ENCODE measurements at places on chromosomes 16 and 17.
A peak's percentile ranks its signal among the peaks of the same experiment; 100 is the strongest.

DNA sequence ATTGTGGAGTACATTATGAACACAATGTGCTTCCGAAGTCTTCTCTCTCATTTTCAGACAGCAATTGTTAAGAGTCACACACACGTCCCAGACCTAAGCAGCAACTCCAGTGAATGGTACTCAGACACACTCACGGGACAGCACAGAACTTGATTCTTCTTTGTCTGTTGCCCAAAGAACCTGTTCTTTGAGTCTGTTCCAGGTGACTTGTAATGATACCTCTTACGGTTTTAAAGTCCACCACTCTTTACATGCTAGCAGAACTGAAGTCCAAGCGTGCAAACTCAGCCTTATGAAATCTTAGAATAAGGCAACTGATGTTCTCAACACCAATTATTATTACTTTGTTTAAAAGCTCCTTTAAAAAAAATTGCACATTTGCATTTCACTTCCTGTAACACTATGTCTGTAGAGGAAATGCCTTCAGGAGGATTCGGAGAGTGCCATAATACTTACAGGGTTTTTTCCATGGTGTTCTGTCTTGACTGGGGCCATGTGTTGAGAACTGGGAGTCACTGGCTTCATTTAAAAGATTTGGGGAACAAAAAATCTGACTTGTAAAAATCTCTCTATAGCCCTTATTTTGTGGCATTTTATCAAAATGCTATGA is 48.1 kb downstream of the MARF1 start:
- H3K27ac ChIP-seq = peak overlapping the region; percentile 91
- H3K27me3 ChIP-seq = no peaks in the 10 kb centered on the region
- peak overlapping the region; percentile 9 for H3K4me3 ChIP-seq
- peaks cover 23% of the 10 kb centered on the region for H3K36me3 ChIP-seq
- H3K4me1 ChIP-seq = peaks cover 53% of the 10 kb centered on the region

- no peak overlapping the region for H3K27ac ChIP-seq
- H3K4me1 ChIP-seq = no peaks in the 10 kb centered on the region
- no peaks in the 10 kb centered on the region for H3K27me3 ChIP-seq
- H3K4me3 ChIP-seq = no peak overlapping the region
- H3K36me3 ChIP-seq = no peaks in the 10 kb centered on the region
- DNase-seq = no peak
Measured at GRCh38 chr16:51592535-51593300, 441.6 kb upstream of the SALL1 start.

DNA sequence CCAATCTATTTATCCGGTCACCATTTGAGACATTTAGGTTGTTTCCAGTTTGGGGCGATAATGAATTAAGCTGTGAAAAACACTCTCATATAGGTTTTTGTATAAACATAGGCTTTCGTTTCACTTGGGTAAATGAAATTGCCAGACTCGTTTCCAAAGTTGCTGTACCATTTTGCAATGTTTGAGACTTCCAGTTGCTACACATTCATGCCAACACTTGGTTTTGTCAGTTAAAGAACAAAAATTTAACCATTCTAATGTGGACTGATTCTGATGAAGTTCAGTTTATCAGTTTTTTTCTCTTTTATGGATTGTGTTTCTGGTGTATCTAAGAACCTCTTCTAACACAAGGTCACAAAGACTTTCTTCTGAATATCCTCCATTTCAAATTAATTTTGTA is 52.4 kb downstream of the YPEL2 start:
- no peak for DNase-seq
- H3K27ac ChIP-seq = no peak overlapping the region
- no peak overlapping the region for H3K4me3 ChIP-seq
- H3K36me3 ChIP-seq = no peaks in the 10 kb centered on the region
- H3K27me3 ChIP-seq = no peaks in the 10 kb centered on the region

- H3K27ac ChIP-seq = no peak overlapping the region
- no peak for DNase-seq
- H3K4me3 ChIP-seq = no peak overlapping the region
Measured at GRCh38 chr16:952321-952720, 18.5 kb downstream of the LMF1 start.

GRCh38 chr17:37643869-37644268 is 623 bp upstream of the DDX52 start:
- H3K27me3 ChIP-seq = peaks cover 41% of the 10 kb centered on the region
- peak overlapping the region; percentile 98 for H3K4me3 ChIP-seq
- peak overlapping the region; percentile 92 for H3K27ac ChIP-seq
- DNase-seq = no peak
- peaks cover 38% of the 10 kb centered on the region for H3K4me1 ChIP-seq

DNA sequence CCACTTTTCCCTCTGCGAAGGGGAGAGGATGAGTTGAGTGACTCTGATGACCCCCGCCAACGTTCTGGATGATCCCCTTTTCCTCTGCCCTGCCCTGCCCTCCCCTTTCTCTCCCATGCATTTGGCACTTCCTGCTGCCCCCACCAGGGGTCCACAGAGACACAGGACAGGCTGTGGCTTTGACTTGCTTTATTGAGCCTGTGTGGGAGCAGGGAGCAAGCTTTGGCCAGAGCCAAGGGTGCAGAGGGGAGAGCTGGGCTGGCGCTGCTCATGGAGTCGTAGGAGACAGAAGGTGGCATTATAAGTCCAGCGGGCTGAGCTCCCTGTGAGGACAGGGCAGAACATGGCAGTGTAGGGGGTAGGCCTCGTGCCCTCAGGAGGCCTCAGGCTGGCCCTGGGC is 1.6 kb downstream of the PPY start:
- no peak overlapping the region for H3K27ac ChIP-seq
- H3K27me3 ChIP-seq = peaks cover 13% of the 10 kb centered on the region
- no peaks in the 10 kb centered on the region for H3K36me3 ChIP-seq
- H3K4me1 ChIP-seq = no peaks in the 10 kb centered on the region
- no peak overlapping the region for H3K4me3 ChIP-seq

DNA sequence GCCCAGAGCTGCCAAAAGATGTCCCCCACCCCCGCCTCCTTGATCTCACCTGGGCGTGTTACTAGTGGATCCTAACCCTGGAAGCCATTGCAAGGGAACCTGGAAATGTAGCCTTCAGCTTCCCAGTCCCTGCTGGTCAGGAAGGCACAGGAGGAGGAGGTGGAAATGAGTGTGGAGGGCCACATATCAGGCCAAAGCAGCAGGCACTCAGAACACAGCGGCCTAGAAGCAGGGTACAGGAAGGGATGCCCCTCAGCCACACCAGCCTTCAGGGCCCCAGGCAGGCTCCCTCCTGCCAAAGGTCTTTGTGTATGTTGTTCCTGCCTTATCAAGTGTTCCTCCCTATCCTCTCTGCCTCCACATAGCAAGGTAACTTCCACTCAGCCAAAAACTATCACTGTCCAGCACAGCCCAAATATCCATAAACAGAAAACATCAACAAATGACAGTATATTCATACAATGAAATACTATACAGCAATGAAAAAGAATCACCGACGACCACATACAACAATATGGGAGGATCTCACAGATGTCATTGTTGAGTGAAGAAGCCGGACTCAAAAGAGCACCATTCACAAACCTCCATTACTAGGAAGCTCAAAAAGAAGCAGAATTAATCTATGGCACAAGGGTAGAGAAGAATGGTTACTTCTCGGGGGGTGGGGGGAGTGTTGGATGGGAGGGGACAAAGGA is 28.2 kb upstream of the TNFRSF13B start:
- H3K27me3 ChIP-seq = no peaks in the 10 kb centered on the region
- H3K27ac ChIP-seq = no peak overlapping the region
- no peaks in the 10 kb centered on the region for H3K4me1 ChIP-seq
- DNase-seq = no peak
- no peak overlapping the region for H3K4me3 ChIP-seq

DNA sequence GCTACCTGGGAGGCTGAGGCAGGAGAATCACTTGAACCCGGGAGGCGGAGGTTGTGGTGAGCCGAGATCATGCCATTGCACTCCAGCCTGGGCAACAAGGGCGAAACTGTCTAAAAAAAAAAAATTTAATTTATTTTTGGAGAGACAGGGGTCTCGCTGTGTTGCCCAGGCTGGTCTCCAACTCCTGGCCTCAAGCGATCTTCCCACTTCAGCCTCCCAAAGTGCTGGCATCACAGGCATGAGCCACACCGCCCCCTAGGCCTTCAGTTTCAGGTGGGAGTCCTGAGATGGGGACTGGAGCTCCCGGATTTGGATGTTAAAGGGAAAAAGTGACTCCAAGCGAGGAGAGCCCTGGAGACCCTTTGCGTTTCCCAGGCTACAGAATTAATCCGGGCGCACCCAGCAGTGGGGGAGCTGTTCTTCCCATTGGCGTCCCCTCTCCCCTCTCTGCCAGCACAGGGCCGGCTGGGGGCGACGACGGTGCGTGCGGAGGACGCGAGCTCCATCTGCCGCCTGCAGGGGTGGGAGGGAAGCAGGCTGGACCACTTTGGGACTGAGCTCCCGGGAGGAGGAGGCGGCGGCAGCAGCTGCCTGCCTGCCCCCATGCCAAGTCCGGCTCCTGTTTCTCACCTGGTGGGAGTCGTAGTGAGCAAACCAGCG is 49.3 kb upstream of the USP7 start:
- H3K36me3 ChIP-seq = peaks cover 7% of the 10 kb centered on the region
- DNase-seq = no peak
- no peak overlapping the region for H3K27ac ChIP-seq
- H3K4me3 ChIP-seq = no peak overlapping the region
- peaks cover 3% of the 10 kb centered on the region for H3K4me1 ChIP-seq

GRCh38 chr16:27222249-27223225 is 19.2 kb downstream of the KDM8 start:
- no peak overlapping the region for H3K27ac ChIP-seq
- no peak for DNase-seq
- H3K4me3 ChIP-seq = no peak overlapping the region

GRCh38 chr17:28125526-28126378 is 83.3 kb downstream of the NLK start:
- no peak overlapping the region for H3K27ac ChIP-seq
- no peaks in the 10 kb centered on the region for H3K27me3 ChIP-seq
- no peaks in the 10 kb centered on the region for H3K36me3 ChIP-seq
- H3K4me1 ChIP-seq = no peaks in the 10 kb centered on the region

- H3K4me3 ChIP-seq = no peak overlapping the region
- H3K27me3 ChIP-seq = peaks cover 13% of the 10 kb centered on the region
- H3K4me1 ChIP-seq = no peaks in the 10 kb centered on the region
- H3K27ac ChIP-seq = no peak overlapping the region
- no peak for DNase-seq
Measured at GRCh38 chr16:21060027-21060510, 90.6 kb downstream of the DNAH3 start.

- H3K27me3 ChIP-seq = no peaks in the 10 kb centered on the region
- H3K4me1 ChIP-seq = peaks cover 13% of the 10 kb centered on the region
- no peak overlapping the region for H3K27ac ChIP-seq
- no peaks in the 10 kb centered on the region for H3K36me3 ChIP-seq
Measured at GRCh38 chr16:66895689-66895979, 15.3 kb downstream of the PDP2 start.

DNA sequence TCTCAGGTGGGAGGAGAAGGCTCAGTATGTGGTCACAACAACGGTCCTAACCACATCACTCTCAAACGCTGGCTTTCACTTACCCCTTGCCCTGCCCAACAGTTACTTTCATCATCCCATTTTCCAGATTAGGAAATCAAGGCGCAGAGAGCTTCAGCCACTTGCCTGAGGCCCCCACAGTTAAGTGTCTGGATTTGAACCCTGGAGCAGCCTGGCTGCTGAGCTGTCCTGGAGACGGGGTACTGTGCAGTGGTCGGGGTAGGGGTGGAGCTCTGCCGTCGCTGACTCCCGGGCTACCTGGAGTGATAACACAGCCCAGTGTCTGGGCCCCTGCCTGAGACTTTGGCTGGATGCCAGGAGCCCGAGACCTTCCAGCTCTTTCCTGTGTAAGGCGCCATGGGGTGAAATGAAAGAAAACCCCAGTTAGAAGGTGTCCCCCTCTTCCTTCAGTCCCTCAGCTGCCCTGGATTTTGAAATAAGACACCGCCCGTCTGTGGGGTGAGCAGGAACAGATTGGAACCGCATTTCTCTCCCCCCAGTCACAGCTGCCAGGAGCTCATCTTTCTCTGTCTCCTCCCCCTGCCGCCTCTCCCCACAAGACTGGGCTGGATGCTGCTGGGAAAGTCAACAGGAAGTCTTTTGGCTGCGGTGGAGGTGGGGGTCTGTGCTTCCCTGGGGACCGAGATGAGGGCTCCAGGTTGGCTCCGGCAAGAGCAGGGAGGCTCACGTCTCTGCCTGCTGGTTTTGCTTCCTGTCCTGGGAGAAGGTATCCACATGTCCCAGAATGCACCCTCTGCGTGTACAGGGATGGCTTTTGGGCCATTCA is 280.2 kb downstream of the SEC14L1 start:
- peak overlapping the region; percentile 26 for H3K27ac ChIP-seq
- no peaks in the 10 kb centered on the region for H3K27me3 ChIP-seq
- no peaks in the 10 kb centered on the region for H3K36me3 ChIP-seq
- peak overlapping the region; percentile 50 for H3K4me3 ChIP-seq

DNA sequence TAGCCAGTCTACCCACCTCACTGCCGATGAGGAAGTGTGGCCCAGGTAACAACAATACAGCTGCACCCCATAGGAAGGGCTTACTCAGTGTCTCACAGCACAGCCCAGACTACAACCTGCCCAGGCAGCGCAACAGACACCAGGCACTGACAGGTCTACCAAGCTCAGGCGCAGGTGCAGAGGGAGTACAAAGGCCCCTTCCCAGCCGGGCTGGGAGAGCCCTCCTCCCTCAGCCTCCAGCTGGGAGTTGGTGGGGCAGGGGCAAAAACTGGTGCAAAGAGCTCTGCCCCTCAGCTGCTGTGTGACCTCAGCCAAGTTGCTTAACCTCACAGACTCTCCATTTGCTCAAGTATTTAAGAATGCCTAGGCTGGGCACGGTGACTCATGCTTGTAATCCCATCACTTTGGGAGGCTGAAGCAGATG is 112.6 kb upstream of the LHX1 start:
- H3K27me3 ChIP-seq = peaks cover 42% of the 10 kb centered on the region
- H3K4me1 ChIP-seq = no peaks in the 10 kb centered on the region
- no peak overlapping the region for H3K4me3 ChIP-seq
- no peak for DNase-seq
- no peak overlapping the region for H3K27ac ChIP-seq
- H3K36me3 ChIP-seq = no peaks in the 10 kb centered on the region

- peaks cover 14% of the 10 kb centered on the region for H3K4me1 ChIP-seq
- H3K27ac ChIP-seq = no peak overlapping the region
- DNase-seq = peak; percentile 37
- no peak overlapping the region for H3K4me3 ChIP-seq
Measured at GRCh38 chr17:50172130-50172529, 6.3 kb downstream of the SGCA start.

GRCh38 chr16:15874745-15875314 is 13.6 kb downstream of the CEP20 start:
- no peak for DNase-seq
- no peaks in the 10 kb centered on the region for H3K4me1 ChIP-seq
- H3K27ac ChIP-seq = no peak overlapping the region
- no peaks in the 10 kb centered on the region for H3K27me3 ChIP-seq
- H3K4me3 ChIP-seq = no peak overlapping the region
- peaks cover 24% of the 10 kb centered on the region for H3K36me3 ChIP-seq

GRCh38 chr17:81529437-81529803 is 1.2 kb downstream of the FSCN2 start:
- H3K27me3 ChIP-seq = no peaks in the 10 kb centered on the region
- H3K4me3 ChIP-seq = no peak overlapping the region
- H3K27ac ChIP-seq = no peak overlapping the region
- no peaks in the 10 kb centered on the region for H3K36me3 ChIP-seq
- no peak for DNase-seq

Measured in natural killer cell treated with Interleukin-12 subunit alpha and Interleukin-12 subunit beta and Interleukin-15 and Interleukin-18, amount 100 ng/mL, for 72 hours (primary cell).